ENCODE measurements at places on chromosomes 13 and 19.

GRCh38 chr13:59266478-59267063 lies 897.2 kb downstream of the DIAPH3 start:
- no peak for DNase-seq

DNA sequence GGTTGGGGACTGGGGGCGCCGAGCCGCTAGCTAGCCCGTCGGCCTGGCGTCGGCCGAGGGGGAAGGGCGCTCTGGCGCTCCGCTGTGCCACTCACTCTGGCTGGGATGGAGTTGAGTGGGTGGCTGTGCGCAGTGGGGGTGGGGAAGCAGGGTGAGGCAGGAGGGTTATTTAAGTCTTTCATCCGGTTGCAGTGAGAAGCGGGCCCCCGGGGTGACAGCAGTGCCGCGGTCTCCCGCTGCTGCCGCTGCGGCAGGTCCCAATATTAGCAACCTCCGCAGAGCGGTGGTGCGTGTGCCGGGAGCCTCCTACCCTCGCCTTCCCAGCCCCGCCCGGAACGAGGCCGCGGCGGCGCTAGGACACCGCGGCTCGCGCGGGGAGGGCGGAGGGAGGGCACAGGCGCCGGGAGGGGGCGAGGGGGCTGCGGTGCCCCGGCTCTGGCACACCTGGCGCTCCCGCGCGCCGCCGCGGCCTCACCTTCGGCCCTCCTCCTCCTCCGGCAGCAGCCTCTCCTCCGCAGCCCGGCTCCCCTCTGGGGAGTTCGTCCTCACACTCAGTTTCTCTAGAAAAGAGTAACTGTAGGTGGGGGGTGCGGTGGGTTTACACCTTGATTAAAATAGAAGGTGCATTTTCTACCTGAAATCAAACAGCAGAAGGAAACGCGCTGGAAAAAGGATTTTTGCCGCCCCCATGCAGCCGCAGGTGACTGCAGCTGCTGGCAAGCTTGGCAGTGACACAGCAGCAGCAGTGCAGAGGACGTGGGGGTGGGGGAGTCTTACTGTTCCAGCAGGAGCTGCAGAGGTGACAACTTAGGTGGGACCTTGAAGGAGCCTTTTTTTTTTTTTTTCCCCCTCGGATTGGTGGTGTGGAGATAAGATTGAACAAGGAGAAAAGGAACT lies 4.5 kb downstream of the FGF9 start:
- no peak for DNase-seq

GRCh38 chr13:29693275-29693945 lies 97.9 kb upstream of the SLC7A1 start:
- no peak for DNase-seq

DNA sequence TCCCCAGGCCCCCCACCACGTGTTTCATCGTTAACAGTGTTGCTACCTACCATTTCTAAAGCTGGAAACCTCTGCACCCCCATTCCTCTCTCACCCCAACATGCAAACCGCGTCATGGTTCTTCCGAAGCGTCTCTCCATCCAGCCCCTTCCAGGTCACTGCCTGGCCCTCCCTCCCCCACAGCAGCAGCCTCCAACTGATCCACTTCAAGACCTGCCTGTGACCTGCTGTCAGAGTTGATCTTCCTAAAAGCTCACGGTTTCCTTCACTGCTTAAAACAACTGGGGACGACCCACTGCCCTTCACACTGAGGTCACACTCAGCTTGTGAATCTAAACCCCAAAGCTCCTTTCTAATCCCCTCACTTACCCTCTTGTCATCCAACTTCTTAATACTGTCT lies 47.7 kb downstream of the STK24 start:
- DNase-seq, result no peak

GRCh38 chr13:32105653-32106313 lies 74.2 kb downstream of the FRY start:
- no peak for DNase-seq

DNA sequence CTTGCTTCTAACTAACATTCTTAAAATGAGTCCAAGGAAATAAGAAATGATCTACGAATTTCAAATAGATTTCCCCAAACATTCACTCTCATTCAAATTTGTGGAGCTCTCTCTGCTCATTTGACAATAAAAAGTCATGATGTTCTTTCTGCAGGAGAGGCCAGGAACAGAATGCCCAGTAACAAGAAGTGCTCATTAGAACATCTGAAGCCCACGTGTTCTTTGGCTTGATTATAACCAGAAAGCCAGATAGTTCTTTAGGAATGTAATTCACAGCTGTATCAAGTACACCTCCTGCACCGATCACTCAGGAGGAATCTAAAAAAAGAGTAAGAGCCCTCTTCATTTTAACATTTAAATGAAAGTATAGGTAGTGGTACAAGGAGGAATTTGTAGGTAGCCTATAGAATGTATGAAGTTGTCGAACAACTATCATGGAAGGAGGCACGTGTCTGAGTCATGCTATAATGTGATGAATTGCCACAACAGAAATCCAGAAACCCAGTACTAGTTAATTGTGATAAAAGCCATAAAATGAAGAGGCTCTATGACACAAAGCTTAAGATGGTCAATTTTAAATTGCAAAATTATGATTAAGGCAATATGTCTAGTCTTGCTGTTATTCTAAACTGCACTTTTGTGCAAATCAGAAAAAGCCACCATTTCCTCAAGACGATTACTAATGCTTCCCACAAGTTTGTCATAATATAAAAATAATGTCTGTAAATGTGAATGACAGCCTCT lies 12.8 kb downstream of the MEDAG start:
- no peak for DNase-seq

GRCh38 chr19:1736280-1736679 lies 17.0 kb upstream of the ONECUT3 start:
- no peak for DNase-seq

Measured in cerebellar nuclear complex (tissue), 1 donor.